ENCODE measurements at places on chromosomes 16 and 17. TPM values are rescaled to one million over a fixed set of nuclear protein-coding genes. Genes with fewer than 3 reads are reported as not detected.

Gene SOCS1
- total RNA-seq: 211 TPM

Gene ACSM5
- not detected for total RNA-seq

Gene SALL1
- not detected for total RNA-seq

Gene MILR1
- total RNA-seq: 3.6 TPM

Gene CACNG1
- not detected for total RNA-seq

Gene TEKT3
- 0.37 TPM for total RNA-seq

Gene PER1
- 34.8 TPM for total RNA-seq

Gene NAA60
- 53.7 TPM for total RNA-seq

Gene TMEM235
- not detected for total RNA-seq

Gene ZP2
- total RNA-seq: not detected

Gene TRAP1
- 145 TPM for total RNA-seq

Gene CRHR1
- not detected for total RNA-seq

Gene PRSS8
- total RNA-seq: not detected

Gene CTRB1
- not detected for total RNA-seq

Gene MED9
- 13.5 TPM for total RNA-seq

Gene FOXN1
- total RNA-seq: not detected

Gene GAN
- 9.6 TPM for total RNA-seq

Gene SNTB2
- 18.5 TPM for total RNA-seq

Gene SETD1A
- 25.9 TPM for total RNA-seq

Gene MPP3
- not detected for total RNA-seq

Gene PRKCB
- total RNA-seq: 79.4 TPM

Gene GCGR
- total RNA-seq: not detected

Gene TOX3
- total RNA-seq: not detected

Gene GRB7
- total RNA-seq: 0.86 TPM

Gene CHRNE
- total RNA-seq: 0.88 TPM

Gene DPEP2
- 16.1 TPM for total RNA-seq

Gene OR1F1
- not detected for total RNA-seq

Gene OTOP2
- total RNA-seq: not detected

Gene KIAA0753
- total RNA-seq: 19.6 TPM

Gene ATP5PD
- 186 TPM for total RNA-seq

Gene FBXW10
- total RNA-seq: 0.22 TPM

Gene PITPNM3
- total RNA-seq: 1.0 TPM

Gene MPG
- total RNA-seq: 53.3 TPM

Gene NPW
- total RNA-seq: 0.37 TPM

Gene REXO5
- total RNA-seq: 10.2 TPM

Gene SRR
- 18.7 TPM for total RNA-seq

Gene RNU2-1
- total RNA-seq: 6,244 TPM

Gene PERCC1
- not detected for total RNA-seq

Gene ATP2A3
- 274 TPM for total RNA-seq

Gene KRTAP3-2
- total RNA-seq: not detected

Gene GPR142
- not detected for total RNA-seq

Gene IL34
- total RNA-seq: 0.24 TPM

Gene CD300E
- total RNA-seq: not detected

Gene SYCE1L
- 3.8 TPM for total RNA-seq

Gene KRTAP9-2
- total RNA-seq: not detected

All from T-helper 1 cell treated with Interleukin-12 subunit alpha and Interleukin-12 subunit beta and Interleukin-4 antibody, amounts not matched to agents 30 ng/mL and 1 ng/mL, for 36 hours (primary cell).